ENCODE measurements at places on chromosomes 4 and X.

GRCh38 chrX:35665311-35665710 lies 132.8 kb upstream of the MAGEB16 start:
- DNase-seq, result no peak

- DNase-seq, result no peak
Measured at GRCh38 chr4:44760142-44760898, 34.0 kb upstream of the GNPDA2 start.

DNA sequence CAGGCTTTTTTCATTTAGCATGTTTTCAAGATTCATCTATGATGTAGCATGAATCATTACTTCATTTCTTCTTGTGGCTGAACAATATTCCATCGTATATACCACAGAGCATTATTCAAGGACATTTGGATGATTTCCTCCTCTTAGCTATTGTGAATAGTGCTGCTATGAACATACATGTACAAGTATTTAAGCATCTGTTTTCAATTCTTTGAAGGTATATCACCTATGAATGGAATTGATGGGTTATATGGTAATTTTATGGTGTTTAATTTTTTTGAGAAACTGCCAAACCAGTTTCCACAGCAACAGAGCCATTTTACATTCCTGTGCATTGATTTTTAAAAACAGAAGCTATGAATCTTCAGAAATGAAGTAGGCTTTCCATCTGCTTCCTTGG lies 36.1 kb upstream of the WDR19 start:
- DNase-seq, result no peak

GRCh38 chr4:106695501-106696262 lies 327.1 kb upstream of the GIMD1 start:
- no peak for DNase-seq

DNA sequence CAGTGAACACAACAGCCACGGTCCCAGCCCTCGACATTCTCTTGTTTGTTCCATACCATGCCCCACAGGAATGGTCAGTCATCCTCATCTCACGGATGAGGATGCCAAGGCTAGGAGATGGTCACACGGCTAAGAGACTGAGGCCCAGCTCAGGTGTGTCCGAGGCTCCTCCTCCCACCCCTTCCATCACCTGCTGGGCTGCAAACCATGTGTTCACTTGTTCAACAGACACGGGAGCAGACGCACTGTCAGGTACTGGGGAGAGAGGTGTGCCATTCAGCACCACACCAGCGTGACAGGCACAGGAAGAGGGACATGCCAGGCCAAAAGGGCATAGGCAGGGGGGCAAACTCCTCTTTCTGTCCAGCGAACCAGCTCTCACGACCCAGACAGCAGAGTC lies 45.9 kb downstream of the ABLIM2 start:
- no peak for DNase-seq

DNA sequence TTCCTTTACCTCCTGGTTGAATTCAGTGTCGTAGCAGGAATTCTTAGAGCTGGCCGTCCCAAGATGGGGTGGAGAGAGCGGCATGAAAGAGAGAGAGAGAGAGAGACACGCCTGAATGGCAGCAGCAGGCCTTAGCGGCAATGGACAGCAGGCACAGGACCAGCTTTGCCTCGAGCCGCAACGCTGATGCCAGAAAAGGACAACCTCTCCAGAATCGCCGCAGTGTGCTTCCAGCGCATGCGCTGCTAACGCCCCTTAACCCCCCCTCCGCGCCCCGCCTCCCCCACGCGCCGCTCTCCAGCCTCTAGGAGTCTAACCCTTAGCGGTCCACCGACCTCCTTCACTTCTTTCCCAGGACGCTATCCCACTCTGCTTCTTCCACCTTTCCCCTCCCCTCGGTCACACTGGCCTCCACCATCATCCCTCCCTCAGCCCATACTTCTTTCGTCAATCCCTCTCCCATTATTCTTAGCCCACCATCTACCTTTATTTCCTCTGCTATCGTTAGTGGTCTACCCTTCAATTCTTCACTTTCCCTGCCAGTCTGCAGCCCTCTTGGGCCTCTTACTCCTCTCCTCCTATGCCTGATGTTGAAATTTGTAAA lies 10.5 kb upstream of the ZCCHC13 start:
- DNase-seq, result peak; percentile 57

- DNase-seq, result peak; percentile 8
Measured at GRCh38 chr4:125283707-125284279, 31.0 kb upstream of the FAT4 start.

DNA sequence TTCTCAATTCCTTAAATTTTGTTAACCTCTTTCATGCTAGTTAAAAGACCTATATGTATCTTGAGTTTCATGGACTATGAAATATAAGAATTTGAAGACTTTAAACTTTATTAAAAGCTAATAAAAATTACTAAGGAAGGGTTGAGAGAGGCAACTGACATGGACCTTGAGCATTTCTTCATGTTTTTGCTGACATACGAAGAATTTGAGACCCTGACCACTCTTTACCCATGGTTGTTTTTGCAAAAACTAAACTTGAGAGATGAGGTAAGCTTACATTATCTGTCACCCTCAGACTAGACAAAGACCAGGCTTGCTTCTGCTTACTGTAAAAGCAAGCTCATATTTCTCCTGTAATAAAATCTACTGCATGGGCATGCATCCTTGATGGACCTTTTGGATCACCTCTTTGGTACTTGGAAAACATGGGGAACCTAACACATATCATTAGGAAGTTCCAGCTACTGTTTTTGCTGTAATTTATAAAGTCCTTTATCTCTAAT lies 338.2 kb upstream of the PABPC4L start:
- no peak for DNase-seq

DNA sequence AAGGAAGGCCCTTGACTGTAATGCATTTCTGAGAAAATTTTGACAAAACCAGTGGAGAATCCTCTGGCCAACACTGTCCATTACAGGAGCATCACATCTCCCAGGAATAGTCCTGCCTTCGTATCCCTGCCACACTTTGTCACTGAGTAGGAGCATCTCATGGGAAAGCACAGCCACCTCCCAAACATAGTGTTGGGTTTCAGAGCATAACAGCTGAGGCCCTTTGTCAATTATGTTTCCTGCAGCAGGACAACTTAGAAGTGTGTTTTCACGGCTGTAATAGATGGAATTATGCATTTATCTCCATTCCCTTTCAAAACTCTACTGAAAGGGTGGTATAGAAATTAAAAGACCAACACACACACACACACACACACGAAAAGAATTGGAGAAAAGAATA lies 91.1 kb upstream of the SMAD1 start:
- no peak for DNase-seq

- no peak for DNase-seq
Measured at GRCh38 chr4:118930255-118930654, 41.6 kb downstream of the SYNPO2 start.

DNA sequence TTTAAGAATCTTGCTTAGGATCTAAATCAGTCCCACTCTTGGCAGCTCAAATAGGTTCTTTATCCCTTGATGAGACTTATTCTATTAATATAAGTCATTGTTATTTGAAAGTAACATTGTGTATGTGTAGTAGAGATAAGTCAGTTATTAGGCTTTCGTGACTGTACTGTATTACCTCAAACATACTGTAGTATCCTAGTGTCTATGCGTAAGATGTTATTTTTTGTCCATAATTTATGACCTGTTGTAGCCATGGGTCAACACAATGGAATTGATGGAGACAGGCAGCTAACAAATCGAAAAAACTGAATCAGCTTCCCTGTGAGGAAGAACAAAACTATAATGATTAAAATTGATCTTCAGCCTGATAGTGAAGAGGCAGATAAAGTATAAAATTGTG lies 41.8 kb downstream of the CLCN3 start:
- no peak for DNase-seq

DNA sequence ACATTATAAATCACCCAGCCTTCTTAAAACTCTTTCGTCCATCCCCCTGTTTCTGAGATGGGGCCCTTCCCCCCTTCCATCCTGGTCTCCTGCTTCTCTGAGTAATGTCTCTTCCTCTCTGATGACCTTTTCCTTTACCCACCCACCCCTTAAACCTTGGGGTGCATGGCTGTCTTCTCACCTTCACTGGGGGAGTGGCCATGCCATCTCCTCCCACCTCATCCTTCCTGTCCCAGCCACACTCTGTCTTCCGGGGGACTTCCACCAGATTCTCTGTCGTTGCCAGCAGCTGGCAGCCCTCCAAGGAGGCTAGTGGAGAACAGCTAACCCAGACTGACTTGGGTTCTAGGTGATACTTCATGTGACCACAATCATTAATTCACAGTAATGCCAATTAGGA lies 83.2 kb upstream of the SCML1 start:
- no peak for DNase-seq

DNA sequence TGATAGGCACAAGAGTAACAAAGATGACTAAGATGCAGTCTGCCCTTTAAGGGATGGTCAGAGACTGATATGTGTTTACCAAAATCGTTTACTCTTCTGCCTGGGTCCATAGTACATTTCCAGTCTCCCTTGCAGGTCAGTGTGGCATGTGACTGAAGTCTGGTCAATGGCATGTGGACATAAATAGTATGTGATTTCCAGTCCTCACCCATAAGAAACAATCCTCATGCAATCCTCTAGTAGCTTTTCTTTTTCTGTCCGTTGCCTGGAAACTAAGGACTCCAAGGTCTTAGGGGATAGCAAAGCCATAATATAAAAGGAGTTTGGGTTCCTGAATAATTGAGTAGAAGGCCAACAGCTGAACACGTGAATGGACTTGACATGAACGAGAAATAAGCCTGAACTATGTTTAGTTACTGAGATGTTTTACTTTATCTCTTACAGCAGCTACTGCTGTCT lies 1.1 kb downstream of the SLC9B2 start:
- no peak for DNase-seq

GRCh38 chr4:53477038-53477565 lies 99.7 kb downstream of the FIP1L1 start:
- no peak for DNase-seq

GRCh38 chrX:134631426-134632346 lies 26.6 kb downstream of the PLAC1 start:
- peak; percentile 84 for DNase-seq

GRCh38 chr4:1305261-1305711 lies 15.6 kb downstream of the MAEA start:
- DNase-seq, result no peak

DNA sequence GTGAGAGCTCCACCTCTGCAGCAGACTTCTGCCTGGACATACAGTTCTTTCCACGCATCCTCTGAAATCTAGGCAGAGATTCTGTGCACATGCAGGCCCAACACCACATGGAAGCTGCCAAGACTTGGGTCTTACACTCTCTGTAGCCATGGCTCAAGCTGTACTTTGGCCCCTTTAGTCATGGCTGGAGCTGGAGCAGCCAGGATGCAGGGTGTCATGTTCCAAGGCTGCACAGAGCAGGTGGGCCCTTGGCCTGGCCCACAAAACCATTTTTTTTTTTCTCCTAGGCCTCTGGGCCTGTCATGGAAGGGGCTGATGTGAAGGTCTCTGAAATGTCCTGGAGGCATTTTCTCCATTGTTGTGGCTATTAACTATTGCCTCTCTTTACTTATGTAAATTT lies 990.5 kb upstream of the ADGRL3 start:
- no peak for DNase-seq

DNA sequence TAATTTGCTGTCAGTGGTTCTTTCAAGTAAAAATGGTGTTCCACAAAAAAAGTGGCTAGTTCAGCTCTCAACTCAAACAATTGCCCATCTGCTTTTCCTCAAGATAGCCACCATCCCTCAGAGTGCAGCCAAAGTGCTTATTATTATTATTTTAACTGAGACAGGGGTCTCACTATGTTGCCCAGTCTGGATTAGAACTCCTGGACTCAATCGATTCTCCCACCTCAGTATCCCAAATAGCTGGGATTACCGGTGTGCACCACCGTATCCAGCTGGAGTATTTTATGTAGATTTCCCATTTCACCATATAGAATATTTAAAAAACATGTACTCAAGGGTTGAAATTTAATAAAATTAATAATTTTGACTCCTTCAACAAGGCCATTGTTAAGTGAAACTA lies 62.1 kb upstream of the USP9X start:
- DNase-seq, result no peak

GRCh38 chr4:20623939-20624338 lies 76.3 kb upstream of the PACRGL start:
- DNase-seq, result no peak

DNA sequence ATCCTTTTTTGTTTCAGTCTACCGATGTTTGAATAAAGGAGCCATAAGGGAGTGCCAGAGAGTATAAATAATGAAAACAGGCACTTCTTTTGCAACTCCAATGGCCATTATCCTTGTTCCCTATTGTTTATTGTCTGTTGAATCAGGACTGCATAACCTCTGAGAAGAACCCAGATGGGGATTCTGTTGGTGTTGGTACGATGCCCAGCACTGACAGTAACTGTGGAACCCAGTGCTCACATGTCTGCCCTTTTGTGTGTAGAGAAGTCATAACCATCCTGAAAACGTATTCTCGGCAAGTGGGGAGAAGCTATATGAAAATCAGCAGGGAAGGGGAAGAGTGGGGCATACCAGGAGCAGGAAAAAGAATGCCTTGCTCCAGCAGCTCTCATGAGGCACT lies 195.1 kb upstream of the EDNRA start:
- no peak for DNase-seq

DNA sequence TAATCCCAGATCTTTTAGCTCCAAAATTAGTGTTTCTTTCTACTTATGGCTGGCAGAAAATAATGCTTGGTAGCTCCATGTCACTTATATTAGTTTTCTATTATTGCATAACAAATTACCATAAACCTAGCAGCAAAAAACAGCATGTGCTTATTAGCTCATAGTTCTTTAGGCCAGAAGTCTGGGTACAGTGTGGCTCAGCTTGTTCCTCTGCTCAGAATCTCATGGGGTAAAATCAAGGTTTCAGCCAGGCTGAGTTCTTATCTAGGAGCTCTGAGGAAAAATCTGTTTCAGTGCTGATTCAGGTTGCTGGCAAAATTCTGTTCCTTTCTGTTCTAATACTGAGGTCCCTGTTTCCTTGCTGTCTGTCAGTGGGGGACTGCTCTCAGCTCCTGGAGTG lies 101.1 kb downstream of the CT47B1 start:
- no peak for DNase-seq

- no peak for DNase-seq
Measured at GRCh38 chr4:177263818-177264217, 45.9 kb upstream of the NEIL3 start.

- DNase-seq, result no peak
Measured at GRCh38 chr4:3295837-3296624, 3.2 kb downstream of the RGS12 start.

GRCh38 chr4:150949943-150950342 lies 65.1 kb downstream of the LRBA start:
- no peak for DNase-seq

GRCh38 chr4:161222889-161223288 lies 940.9 kb downstream of the FSTL5 start:
- DNase-seq, result no peak

GRCh38 chr4:127048376-127049044 lies 584.2 kb upstream of the INTU start:
- DNase-seq, result no peak

GRCh38 chr4:183823434-183823833 lies 81.7 kb upstream of the STOX2 start:
- DNase-seq, result peak; percentile 64

DNA sequence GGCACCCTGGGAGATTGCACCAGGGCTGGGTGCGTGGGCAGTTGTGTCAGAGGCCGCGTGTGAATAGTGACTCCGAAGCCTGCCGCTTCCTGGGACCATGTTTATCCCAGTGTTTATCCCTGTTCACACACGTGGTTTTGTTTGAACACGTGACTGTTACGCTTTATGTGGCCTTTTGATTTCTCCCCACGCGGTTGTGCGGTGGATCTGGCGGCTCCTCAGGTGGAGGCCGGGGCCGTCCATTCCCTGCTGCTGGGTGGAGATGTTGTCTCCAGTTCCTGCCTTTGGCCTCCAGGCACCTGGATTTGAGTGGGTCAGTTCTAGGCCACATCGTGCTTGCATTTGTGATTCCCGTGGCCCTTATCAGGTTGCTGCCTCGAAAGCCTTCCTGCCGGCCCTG lies 35.1 kb downstream of the NELFA start:
- DNase-seq, result no peak
